ENCODE measurements at places on chromosomes 7 and 10.

GRCh38 chr10:126218778-126219649, 169.3 kb downstream of the ADAM12 start:
- no peak for DNase-seq

DNA sequence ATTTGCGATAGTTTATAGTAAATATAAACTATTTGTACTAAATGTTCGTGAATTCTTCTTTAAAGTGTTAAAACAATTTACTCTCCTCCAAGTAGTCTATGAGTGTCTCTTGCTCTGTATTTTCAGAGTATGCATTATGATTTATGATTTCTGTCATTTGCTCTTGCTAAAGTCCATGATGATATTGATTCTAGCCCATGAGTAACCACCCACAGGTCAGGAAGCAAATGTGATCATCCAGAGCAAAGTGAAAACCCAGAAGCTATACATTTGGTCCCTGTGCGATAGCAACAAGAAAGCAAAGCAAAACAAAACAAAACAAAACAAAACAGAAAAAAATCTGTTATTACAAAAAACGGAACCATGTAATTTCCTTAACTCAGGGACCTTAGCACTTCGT, 225.9 kb downstream of the HDAC9 start:
- DNase-seq = no peak

GRCh38 chr10:43235070-43235900, 31.6 kb downstream of the RASGEF1A start:
- no peak for DNase-seq

GRCh38 chr10:123862421-123863182, 29.0 kb downstream of the CPXM2 start:
- no peak for DNase-seq

DNA sequence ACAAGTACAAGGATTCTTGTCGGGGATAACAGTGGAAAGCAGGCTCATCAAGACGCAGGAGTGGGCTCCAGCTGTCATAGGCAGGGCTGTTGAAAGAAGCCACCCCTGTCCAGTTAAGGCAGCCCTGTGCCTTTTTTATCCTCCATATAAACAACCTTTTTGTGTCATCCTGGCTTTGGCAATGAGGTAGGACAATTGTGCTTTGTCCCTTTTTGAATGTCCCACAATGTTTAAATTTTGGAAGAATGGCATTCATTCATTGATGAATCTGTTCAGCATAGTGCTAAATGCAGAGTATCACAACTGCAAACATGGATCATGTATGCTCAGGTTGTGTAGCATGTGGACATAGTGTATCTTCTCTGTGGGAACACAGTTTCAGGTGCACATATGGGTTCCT, 66.7 kb downstream of the UBE3C start:
- no peak for DNase-seq

- no peak for DNase-seq
These were observed 61.3 kb downstream of the RAPGEF5 start for GRCh38 chr7:22295402-22296264.

- DNase-seq = no peak
These were observed 597 bp downstream of the APBB1IP start for GRCh38 chr10:26438534-26439341.

- no peak for DNase-seq
These were observed 3.2 kb downstream of the MMS19 start for GRCh38 chr10:97494863-97495506.

- no peak for DNase-seq
These were observed 661.3 kb upstream of the COBL start for GRCh38 chr7:51977913-51978312.

- no peak for DNase-seq
These were observed 231.1 kb downstream of the GPR158 start for GRCh38 chr10:25405871-25406270.

- DNase-seq = no peak
These were observed 100.3 kb downstream of the TRRAP start for GRCh38 chr7:98978672-98979071.

DNA sequence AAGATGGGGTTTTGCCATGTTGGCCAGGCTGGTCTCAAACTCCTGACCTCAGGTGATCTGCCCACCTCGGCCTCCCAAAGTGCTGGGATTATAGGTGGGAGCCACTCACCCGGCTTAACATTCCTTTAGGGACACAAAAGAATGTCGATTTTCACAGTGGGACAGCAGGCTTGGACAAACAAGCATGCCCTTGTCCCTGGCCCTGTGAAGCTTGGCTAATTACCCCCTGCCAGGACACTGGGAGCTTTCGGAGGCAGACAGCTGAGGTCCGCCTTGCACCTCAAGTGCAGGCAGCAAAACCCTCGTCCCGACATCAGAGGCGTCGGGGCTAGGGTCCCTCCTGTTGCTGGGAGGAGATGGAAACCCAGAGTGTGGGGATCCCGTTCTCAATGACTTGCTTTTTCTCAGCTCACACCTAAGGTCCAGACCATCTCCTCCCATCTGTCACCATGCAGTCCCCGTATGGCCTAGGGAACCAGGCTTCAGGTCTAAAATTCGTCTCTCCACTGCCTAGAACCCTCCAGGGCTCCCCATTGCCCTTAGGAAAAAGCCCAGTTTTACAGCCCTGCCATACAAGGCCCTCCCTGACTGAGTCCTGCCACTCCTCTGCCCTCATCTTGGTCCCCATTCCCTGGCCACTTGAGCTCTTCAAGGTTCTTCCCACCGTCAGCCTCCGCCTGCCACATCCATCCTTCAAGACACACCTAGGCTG, 6.3 kb upstream of the CLIP2 start:
- no peak for DNase-seq
